HCEC 1CT (cell line): ENCODE measurements at places on chromosomes 16 and 17.

DNA sequence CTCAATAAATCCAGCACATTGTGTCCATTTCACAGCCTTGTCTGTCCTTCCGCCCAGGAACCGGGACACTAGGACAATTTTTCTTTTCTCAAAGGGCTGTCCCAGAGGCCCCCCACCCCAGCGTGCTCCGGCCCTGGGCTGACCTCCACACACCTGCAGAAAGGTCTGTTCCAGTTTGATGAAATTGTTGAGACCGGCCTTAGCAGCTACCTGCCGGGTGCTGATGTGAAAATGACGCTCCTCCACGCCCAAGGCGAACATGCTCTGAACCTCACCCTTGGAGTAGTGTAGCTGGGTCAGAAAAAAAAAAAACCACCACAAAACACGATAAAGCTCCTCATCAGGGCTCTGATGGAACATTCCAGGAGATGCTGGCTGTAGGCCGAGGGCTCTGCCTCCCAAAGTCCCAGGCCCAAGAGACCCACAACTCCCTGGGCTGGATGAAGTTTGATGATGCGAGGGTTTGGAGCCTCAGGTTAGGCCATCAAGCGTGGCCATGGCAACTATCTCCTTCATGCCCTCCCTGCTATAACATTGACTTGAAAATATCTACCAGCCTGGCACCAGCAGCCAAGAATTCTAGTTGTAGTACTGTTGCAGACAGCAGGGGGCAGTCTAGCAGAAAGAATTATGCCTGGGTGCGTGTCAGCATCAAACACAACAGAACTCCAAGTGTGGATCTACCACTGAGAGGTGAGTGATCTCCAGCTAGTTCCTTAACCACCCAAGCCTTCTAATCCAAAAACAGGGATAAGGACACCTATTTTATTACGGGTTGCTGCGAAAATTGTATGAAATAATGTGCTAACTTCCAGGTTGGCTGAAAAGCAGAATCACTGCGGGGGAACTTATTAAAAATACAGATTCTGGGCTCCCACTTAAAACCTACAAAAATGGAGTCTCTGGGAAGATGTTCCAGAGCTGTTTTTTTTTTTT, 62.1 kb downstream of the RMI2 start:
- DNase-seq, result peak; percentile 71

DNA sequence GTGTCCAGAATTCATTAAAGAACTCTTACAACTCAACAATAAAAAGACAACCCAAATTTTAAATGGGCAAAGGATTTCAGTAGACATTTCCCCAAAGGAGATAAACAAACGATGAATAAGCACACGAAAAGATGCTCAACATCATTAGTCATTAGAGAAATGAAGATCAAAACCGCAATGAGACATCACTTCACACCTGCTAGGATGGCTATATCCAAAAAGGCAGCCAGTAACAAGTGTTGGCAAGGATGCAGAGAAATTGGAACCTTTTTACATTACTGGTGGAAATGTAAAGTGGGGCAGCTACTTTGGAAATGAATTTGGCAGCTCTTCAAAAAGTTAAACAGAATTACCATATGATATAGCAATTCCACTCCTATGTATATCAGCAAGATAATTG, 42.0 kb downstream of the PITPNM3 start:
- no peak for DNase-seq

- no peak for DNase-seq
These were observed 95.9 kb downstream of the OR1D5 start for GRCh38 chr17:2967515-2967914.

- no peak for DNase-seq
These were observed 22.6 kb upstream of the EFCAB13 start for GRCh38 chr17:47301161-47301560.

- DNase-seq, result no peak
These were observed 8.6 kb downstream of the BAHCC1 start for GRCh38 chr17:81403671-81404534.
